Stimulated activated CD8-positive, alpha-beta memory T cell treated with anti-CD3 and anti-CD28 coated beads, Interleukin-15, amount 100 ng/mL, for 24 hours (primary cell): ENCODE measurements at places on chromosomes 2 and 18.

GRCh38 chr18:13336841-13337240 is 118.3 kb downstream of the LDLRAD4 start:
- DNase-seq: no peak

DNA sequence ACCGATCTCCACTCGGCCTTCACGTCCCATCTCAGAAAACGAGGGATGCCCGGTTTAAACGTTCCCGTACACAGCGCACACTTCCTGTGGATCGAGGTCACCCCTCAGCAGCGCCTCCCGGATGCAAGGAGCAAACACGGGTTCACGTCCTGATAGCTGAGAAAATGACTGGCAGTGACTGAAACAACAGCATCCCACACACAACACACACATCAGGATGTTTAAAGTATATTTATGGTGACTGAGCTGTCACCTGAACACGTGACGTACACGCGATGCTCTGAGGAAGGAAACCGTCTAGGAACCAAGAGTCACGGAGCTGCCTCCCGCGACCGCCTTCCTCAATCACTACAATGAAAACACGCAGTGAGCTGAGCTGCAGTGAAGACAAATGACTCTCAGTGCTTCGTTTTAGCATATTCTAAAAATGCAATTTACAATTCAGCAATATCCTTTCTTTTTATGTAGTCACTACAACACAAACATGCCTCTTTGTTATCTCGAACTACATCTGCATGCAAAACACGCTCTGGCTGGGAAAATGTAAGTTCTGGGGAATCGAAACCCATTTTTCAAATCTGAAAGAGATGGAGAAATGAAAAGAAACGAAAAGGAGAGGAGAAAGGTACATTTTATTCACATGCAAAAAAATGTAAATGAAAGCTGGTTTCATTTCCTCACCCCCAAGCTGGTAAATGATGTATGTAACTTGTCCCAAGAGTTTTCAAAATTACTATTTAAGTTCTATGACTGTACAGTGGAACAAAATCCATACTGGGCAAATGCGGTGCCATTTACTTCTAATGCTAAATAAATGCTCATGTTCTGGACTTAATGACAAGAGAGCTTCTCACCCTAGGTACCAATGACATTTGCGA is 19.8 kb downstream of the HDAC4 start:
- DNase-seq: no peak

DNA sequence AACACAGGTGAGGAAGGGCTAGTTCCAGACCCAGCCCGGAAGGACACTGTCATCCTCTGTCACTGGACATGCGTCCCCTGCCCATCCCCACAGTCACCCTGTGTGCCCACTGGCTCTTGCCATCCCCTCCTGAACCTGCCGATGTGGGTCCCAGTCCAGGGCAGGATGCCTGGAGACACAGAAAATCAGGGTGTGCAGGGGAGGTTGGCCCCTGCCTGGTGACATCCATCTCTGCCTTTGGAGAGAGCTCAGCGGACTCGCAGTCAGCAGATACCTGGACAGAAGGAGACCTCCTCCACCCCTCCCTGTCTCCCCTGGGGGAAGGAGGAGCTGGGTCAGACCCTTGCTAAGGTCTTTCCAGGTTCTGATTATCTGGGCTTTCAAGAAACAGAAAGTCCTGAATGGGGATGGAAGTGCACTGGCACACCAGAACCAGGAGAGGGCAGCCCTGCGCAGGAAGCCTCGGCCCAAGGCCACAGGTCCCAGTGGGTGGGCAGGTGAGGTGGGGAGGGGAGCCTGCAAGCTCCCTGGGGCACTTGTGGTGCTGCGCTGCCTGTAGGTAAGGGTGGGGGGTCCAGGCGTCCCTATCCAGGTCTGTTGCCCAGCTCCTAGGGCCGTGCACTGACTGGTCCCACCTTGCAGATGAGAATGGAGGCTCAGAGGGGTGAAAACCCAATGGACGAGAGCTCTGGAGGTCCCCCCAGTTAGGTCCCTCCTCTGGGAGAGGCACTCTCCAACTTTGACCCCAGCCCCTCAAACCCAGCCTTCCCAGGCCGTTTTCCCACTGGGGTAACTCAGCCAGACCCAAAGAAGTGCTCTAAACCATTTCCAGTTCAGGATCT is 9.7 kb upstream of the OTOS start:
- DNase-seq: no peak

- no peak for DNase-seq
Measured at GRCh38 chr2:46196871-46197462, 100.2 kb upstream of the EPAS1 start.

DNA sequence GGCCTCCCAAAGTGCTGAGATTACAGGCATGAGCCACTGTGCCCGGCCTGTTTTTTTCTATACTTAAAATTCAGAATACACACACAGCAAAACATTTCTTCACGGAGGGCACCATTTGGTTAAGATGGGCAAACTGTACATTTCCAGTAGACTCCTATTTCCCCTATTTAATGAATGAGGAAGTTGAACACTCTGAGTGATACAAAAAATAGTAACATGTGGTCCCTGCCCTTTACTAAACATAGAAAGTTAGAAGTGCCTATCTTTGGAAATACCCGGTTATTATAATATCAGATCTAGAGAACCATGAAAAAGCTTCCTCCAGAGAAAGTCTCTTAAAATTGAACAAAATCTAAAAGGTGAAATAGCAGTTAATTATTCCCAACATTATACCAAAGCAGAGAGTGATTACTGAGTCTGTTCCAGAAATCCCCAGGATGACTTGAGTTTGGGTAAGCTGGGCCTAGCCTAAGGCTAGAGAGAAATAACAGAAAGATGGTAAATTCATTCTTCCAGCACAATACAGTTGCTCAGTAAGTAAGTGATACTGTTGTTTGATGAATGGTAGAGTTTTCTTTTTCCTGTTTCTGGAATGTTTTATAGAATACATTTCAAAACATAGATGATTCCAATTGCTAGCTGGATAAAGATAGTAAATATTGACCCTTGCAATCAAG is 23.3 kb upstream of the RMC1 start:
- no peak for DNase-seq

DNA sequence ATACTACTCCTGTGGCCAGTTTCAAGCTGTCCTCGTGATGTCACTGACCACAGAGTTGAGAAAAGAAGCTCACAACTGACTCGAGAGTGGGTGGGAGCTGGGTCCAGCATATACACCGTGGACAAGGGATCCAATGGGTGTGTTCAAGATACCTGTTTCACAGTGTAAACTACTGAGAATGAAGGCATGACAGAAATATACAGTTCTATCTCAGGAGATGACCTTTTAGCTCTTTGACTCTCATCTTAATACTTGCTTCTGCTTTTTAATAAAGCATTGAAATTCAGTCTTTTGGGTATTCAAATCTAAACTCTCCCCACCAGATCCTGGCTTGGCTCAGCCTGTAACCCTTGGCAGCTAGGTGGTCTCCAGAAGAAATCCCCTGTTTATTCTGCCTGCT is 130.1 kb downstream of the MAP2 start:
- no peak for DNase-seq

GRCh38 chr2:103616891-103617290 is 855.1 kb downstream of the TMEM182 start:
- DNase-seq: no peak

DNA sequence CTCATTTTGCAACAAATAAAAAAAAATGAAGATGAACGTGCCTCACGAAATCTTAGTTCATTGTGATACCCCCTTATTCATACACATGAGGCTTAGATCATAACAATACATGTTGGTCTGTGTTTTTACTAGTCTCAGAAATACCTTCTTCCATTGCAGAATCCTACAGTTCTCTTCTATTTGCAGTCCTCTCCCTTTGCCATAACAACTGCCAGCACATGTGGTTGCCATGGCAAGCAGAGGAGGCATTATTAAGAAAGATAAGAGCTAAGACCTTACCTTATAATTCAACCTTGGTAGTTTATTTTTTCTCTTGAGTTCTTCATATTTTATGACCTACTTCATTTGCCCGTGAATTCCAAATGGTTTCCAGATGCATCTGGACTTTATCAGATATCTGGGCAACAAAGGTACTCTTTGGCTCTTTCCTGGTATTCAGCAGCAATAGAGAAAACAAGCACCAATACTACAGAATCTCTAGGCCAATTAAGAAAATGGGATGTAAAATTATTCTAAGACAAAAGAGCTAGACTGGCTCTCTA is 524.0 kb downstream of the CMPK2 start:
- no peak for DNase-seq

- no peak for DNase-seq
Measured at GRCh38 chr2:74462054-74462785, 3.0 kb downstream of the MOGS start.

DNA sequence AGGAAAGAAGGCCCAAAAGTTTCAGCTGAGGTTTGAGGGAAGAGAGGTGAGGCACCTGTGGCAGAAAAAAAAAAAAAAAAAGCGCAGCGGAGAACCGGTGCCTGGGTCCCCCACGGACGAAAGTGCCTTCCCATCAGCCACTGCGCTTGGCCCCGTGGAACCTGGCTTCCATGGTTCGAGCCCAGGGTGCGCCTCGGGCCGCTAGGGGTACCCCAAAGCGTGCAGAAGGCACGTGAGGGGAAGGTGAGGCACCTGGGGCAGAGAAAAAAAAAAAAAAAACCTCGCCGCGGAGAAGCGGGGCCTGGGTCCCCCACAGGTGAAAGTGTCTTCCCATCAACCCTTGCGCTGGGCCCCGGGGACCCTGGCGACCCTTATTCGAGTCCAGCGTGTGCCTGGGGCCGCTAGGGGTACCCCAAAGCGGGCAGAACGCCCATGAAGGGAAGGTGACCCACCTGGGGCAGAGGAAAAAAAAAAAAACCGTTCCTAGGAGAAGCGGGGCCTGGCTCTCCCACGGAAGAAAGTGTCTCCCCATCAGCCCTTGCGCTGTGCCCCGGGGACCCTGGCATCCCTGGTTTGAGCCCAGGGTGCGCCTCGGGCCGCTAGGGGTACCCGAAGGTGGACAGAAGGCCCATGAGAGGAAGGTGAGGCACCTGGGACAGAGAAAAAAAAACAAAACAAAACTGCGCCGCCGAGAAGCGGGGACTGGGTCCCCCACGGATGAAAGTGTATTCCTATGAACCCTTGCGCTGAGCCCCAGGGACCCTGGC is 228.6 kb downstream of the CCDC74A start:
- no peak for DNase-seq
